ENCODE measurements at places on chromosomes 6 and 20.

DNA sequence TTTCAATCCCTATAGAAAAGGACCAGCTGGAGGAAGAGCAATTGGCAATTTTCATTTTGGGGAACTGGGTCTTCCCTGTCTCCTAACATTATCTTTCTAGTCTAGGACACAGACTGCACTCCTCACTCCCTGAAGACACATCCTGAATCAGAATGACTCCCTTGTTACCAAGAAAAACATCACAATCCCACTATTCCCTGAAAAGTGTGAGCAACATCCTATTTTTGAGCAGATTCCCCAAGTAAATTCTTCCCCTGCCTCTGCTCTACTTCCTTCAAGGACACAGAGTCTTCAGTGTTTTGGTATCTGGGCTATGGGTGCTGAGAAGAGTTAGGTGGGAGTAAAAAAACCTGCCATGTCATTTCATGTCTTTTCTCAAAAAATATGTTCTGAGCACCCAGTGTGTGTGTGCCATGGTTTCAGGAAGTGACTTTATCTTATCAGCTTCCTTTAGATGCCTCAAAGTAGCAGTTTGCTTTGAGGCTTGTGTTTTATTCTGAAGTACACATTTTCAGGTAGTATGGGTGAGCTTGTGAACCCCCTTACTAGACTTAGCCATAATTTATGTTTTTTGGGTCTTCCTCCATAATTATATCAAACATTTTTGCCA lies 12.4 kb downstream of the LAMA4 start:
- no peak for DNase-seq

DNA sequence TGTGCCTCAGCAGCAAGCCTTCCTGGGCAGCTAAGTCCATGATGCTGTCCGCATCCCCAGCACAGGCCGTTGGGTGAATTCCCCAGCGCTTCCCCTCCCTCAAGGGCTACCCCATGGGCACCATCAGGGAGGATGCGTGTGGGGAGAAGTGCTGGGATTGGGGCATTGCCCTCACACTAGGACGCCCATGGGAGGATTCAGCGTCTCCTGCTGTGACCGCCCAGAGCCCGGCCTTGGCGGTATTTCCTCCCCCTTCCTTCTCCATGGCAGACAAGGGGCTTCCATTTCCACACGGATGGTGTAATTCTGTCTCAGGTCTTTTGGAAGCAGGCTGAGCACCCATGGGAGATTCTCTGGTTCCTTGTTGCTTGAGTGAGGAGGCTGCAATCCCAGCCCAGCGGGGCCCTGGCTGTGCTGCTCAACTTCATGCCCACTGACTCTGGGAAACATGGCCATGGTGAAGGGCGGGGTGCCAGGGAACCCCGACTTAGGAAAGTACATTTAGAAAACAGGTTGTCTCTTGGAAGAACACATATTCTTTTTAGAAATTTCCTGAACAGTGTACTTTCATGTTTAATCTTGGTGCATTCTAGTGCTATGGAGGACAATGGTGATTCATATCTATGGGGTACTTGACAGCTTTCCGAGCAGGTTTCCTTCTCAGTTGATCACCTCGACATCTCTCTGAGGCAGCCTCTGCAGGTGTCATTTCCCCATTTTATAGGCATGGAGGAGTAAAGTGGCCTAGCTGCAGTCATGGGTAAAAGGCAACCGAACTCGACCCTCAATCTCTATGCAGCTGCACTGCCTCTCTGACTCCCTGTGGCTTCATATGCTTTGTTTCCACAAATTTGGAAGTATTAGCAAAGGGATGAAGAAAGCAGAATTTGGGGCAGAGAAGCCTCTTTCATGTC lies 178.2 kb upstream of the CST7 start:
- DNase-seq = no peak

DNA sequence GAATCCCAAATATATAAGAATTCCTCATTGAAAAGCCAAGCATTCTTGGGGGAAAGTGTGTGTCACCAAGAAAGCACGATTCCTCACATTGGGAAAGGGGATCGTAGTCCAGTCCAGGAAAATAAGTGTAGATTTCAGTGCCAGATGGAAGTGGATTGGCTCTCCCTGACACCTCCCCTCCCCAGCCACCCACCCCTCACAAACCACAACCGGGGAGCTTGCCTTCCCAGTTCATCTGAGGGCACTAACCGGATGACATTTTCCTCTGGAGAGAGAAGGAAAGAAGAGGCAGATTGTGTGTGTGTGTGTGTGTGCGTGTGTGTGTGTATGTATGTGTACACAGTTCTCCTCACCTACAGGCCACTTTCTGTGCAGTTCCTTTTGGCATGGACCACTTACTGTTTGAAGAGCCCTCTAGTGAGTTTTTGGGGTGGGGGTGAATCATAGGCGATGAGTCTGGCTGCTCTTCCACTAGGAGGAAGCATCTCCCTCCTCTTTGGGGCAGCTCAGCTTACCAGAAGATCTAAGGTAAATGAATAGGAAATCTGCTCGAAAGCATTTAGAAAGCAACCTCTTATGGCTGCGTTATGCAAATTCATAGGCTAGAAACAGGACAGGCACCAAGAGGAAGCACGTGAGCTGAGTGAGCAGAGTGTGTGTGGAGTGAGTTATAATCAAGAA lies 20.8 kb downstream of the DAAM2 start:
- DNase-seq = peak; percentile 97

GRCh38 chr6:4459032-4459431 lies 317.2 kb upstream of the CDYL start:
- peak; percentile 9 for DNase-seq

DNA sequence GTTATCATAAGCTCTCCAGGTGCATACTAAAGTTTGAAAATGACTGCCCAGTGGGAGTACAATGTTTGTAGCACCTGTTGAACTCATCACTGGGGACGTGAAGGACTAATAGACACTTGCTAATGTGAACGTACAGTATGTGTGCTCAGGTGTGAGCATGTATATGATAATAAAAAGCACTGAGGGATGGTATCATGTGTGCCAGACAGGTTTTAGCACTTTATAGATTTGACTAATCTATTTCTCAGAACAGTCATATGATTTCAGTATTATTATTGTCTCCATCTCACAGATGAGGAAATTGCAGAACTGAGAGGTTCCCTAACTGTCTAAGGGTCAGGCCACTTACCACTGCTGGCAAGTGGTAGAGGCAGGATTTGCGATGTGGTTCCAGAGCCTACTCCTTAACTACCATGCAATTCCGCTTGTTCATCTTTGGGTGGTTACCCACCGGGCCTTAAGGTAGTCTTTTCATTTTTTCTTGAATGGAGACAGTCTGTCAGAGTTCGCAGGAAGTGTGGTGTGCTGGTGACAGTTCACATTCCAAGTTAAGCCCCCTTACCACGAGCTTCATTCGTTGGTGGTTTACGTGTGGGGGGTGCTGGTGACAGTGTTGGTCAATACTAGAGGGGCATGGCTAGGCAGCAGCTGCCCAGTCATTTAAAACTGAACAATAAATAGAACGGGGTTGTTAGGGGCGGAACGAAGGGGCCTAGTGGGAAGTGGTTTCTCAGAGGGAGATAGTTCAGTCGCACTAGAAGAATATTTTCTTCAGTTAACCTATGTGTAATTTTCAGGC lies 46.8 kb downstream of the RREB1 start:
- DNase-seq = no peak

DNA sequence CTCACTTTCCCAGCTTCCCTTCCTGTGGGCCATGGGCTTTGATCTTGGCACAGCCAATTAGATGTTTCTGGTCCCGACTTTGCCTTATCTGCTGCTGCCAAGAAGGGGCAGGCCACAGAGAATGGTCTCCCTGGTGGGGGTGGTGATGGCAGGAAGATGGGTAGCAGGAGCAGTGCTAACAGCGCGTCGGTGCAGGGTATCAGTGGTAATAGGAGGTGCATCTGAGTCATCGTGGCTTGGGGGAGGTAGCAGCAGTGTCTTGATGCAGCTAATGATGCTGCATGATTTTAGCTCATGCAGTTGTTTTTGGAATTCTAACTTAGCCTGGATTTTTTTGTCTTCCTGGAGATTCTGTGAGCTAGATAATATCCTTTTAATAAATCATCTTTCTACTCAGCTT lies 18.9 kb upstream of the MAS1 start:
- no peak for DNase-seq

DNA sequence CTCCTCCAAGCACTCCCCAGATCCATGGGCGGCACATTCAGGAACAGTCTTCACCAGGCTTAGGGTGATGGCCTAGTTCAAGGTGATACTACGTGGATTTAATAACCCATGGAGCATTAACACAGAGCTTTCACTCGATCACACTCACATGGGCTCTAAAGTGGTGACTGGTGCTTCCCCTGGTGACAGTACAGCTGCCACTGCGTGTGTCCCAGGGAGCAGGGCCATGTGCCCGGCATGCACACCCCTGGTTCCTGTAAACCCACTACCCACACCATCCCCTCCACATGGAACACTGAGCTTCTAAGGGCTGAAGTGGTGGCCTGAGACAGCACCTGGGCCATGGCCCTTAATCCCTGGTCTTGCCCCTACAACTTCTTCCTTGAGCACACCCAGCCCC lies 27.8 kb upstream of the APMAP start:
- no peak for DNase-seq

GRCh38 chr20:62996596-62996982 lies 10.2 kb downstream of the BHLHE23 start:
- no peak for DNase-seq

All from BJ (cell line).